ENCODE measurements at places on chromosomes 3 and 15.

DNA sequence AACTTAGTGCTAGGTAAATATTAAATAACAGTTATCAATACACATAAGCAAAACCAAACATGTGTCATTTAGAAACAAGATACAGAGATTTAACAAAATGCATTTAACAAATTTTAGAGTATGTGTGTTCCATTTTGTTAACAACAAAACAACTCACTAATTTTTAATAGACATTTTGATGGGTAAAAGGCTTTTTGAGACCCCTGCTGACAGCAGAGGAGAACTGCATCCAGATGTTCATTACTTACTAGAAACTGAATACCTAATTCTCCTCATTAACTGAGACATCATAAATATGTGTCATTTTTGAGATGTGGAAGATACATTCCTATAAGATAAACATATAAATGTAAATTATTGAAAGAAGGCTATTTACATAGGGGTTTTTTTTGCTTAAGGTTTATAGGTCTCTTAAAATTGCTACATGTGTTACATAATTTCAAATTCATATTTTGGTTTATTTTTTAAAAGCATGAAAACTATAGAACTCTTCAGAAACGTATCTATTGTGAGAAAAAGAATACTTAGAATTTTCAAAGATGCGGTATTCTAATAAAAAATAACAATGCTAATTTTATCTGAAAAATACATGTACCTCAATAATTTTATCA is 1009.8 kb downstream of the TUSC7 start:
- DNase-seq: no peak

DNA sequence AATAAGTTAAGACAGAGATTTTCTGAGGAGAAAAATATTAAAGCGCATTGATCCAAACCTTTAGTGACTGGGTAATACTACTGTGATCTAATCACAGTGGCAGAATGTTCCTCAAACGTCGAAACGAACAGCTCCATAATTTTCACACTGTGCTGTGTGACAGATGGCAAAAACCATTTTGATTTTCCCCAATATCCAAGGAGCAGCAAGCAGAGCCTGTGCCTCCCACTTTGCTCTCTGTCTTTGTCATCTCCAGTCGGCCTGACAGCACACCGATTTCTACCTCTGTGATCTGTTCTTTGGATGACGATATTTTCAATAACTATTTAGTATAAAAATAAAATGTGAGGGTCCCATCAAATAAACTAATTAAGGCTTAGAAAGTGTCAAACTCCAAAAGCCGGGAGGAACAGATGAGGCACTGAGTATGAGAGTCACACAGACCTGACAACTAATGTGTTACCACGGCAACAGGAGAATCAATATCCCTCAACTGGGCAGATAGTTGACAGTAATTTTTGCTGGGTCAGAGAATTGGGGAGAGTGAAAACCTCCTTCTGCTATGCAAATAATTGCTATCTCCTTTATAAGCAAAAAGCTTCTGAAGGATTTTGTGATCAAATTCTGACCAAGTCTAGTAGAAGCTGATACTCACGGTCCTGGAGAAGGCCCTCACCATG is 489.1 kb upstream of the CFAP20DC start:
- no peak for DNase-seq

- no peak for DNase-seq
Observed at GRCh38 chr3:14811684-14812083, 7.1 kb upstream of the FGD5 start.

DNA sequence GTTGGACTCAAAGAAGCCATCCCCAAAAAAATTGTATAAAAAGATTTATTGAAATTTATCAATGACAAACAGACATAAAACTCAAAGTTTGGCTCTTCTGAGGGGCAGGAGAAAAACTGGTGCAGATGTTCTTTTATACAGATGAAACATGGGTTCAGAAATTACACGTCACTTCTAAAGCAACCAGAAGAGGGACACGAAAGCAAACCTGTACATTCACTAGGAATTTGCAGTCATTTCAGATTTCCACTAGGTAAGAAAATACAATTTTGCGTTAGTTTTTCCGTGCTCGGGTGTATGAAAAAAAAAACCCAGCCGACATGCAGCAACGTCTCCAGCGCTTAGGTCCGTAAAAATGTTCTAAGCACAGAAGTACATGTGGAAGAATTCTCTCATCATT is 41.8 kb downstream of the ANP32A start:
- no peak for DNase-seq

- no peak for DNase-seq
Observed at GRCh38 chr15:32105258-32106241, 75.2 kb downstream of the CHRNA7 start.

DNA sequence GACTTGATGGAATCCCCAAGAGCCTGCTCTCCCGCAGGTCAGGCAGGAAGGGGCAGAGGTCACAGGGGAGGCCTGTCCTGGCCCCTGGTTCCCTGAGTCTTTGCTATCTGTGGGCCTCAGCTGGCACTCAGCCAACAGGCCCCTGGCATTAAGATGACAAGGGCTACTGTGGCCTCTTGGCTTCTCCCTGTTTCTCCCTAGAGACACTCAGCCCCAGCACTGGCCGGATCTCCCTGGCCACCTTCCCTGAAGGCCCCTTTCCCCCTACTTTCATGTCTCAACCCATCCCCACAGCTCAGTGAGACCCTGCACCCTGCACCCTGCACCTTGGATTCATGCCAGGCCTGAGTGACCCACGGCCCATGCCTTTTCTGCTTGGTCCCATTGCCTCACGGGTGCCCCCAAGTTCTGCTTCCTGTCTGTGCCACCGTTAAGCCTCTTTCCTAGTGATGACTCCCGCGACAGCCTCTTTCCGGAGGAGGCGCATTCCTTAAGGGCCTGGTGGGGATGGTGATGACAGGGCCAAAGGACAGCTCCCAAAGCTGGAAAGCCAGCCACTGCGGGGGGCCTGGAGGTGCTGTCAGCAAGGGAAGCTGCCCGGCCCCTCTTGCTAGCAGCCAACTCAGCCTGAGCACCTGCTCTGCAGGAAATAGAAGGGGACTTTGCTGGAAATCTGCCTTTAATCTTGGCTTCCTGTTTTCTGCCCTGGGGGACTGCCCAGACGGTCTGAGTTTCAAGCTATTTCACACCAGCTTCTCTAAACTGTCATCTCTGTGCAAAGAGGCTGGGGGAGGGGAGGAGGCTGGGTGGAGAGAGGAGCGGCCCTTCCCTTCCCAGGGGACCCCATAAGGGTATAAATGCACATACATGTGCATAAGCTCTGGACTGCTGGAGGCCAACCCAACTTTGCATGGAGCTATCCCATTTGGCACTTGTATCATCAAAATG is 4.8 kb upstream of the CSK start:
- DNase-seq: peak; percentile 42

- no peak for DNase-seq
Observed at GRCh38 chr3:122936335-122936734, 91.2 kb downstream of the SEMA5B start.

DNA sequence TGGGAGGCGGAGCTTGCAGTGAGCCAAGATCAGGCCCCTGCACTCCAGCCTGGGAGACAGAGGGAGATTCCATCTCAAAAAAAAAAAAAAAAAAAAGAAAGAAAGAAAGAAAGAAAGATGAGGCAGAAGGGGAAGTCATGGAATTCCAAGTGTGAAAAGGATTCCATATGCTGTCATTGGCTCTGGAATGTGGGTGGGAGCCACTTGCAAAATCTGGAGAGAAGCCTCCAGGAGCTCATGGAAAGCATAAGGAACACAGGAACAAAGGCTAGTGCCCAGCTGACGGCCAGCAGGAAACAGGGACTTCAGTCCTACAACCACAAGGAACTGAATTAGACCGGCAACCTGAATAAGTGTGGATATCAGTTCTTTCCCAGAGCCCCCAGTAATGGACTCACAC is 12.5 kb upstream of the TRAK1 start:
- DNase-seq: no peak

DNA sequence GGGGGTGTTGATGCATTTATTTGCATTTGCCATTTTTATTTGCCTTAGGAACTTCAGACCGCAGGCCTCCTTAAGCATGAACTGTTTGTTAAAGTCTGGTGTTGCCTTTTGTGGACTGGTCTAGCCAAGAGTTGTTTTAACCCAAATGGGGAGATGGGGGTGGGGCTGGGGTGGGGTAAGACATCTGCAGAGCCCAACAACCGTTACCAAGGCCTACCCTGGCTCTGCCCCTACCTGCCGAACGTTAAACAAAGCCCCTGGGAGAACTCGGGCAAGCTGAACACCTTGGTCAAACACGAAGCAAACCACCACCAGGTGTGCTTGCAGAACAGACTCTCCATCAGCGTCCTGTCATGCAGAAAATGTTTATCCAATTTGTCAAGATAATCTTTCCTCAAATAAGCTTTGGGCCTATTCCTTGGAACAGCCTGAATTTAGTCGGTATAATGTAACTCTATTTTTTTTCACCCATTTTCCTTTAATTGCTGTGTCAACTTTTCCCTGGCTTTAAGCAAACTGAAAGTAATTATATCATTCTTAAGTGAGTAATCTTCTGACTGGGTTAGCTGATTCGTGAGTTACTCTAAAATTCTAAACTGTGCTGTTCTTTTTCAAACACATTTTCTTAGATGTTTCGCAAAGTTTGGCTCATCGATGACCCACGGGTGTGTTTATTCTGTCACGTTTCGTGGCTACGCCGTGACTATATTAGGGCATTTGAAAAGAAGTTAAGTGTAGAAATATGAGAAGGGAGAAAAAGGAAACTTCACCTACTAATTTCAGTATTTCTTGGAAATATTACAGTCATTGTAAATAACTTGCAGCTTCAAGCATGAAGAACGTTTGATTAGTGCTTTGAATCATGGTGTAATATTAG is 127.6 kb downstream of the SOX2 start:
- DNase-seq: no peak

DNA sequence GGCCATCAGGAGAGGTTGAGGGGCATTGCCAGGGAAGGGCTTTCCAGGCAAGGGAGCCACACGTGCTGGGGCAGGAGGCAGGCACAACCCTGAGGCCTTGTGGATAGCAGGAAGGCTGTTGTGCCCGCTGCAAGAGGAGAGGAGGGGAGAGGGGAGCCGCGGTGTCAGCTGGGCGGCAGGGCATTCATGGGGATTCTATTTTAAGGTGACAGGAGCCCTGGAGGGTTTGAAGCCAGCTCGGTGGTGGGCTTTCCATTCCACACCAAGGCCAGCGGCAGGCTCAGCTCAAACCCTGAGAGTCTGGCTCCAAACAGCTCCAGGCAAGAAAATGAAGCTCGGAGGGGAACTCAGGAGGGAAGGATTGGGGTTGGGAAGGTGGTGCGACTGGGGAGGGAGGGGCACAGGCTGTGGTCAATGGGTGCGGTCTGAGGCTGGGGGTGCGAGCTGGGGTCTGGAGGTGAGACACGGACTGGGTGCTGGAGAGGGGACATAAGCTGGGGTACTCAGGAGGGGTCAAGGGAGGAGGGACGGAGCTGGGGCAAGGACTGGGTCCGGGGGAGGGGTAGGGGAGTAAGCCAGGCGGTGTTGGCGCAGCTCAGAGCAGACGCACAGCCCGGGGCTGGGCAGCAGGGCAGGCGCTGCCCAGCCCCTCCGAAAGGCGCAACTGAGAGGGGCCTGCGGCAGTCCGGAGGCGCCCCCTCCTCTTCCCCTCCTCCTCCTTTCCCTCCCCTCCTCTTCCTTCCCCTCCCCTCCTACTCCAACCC is 43.4 kb downstream of the TPRA1 start:
- no peak for DNase-seq

GRCh38 chr15:72318408-72318942 is 1.5 kb downstream of the CELF6 start:
- DNase-seq: no peak

- DNase-seq: no peak
Observed at GRCh38 chr3:182920515-182921084, 59.7 kb downstream of the DCUN1D1 start.

GRCh38 chr3:174202561-174202960 is 656.6 kb upstream of the NAALADL2 start:
- DNase-seq: no peak

- DNase-seq: no peak
Observed at GRCh38 chr3:70519913-70520659, 207.6 kb upstream of the MDFIC2 start.

- no peak for DNase-seq
Observed at GRCh38 chr3:77283108-77283507, 243.2 kb downstream of the ROBO2 start.

- no peak for DNase-seq
Observed at GRCh38 chr3:157128771-157129681, 30.9 kb downstream of the CCNL1 start.
